KBM-7 (cell line): ENCODE measurements at places on chromosomes 13 and 19.

DNA sequence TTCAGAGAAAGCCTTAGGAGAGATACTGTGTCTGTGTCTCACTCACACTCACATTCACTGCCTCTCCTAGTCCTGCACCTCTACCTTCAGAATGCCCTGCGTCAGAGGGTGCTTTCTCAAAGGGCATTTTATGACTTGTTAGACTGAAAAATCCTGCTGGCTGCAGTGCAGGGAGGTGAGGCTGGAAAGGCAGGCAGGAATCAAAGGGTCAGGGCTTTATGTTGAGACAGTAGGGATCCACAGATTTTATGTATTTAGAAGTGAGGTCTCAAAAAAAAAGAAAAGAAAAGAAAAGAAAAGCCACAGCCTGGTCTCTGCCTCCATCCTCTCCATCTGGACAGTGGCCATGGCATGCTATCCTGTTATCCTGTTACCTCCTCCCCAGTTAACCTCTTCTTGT, 936.0 kb upstream of the SLC10A2 start:
- DNase-seq: no peak

- no peak for DNase-seq
Observed at GRCh38 chr13:36515466-36515865, 83.2 kb downstream of the CCNA1 start.

DNA sequence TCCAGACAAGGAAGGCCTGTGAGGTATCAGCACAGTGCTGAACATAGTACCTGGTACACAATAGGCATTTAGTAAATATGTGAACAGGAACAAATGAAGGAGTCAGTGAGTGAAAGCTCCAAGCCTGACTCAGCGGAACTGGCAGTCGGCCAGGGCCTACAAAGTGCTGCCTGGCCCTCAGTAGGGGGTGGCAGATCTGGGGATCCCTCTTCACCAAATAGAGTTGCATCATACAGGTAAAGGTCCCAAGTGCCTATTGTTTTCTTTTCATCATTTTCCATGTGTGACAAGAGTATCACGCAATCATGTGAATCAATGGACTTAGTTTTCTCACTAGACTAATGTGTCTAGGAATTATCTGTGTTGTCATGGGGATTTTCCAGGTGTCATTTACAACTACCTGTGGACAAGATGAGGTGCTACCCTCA, 9.2 kb downstream of the CYP2B6 start:
- no peak for DNase-seq

DNA sequence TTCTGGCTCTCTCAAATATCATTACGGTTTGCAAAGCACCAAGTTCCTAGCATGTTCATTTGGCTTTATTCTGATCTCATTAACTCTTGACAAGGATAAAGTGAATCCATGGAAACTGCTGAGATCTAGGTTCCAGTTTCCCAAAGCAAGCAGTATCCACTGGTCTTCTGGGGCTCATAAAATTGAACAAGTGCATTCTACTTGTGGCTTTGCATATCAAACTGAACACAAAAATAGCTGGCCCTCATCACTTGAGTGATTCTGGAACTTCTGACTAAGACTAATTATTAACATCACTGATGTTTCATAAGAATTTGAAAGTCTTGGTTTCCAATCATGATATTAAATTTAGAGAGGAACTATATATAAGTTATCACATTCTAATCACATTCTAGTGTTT, 6.3 kb upstream of the KCTD12 start:
- DNase-seq: no peak

- DNase-seq: no peak
Observed at GRCh38 chr13:98535501-98536354, 41.2 kb downstream of the STK24 start.

DNA sequence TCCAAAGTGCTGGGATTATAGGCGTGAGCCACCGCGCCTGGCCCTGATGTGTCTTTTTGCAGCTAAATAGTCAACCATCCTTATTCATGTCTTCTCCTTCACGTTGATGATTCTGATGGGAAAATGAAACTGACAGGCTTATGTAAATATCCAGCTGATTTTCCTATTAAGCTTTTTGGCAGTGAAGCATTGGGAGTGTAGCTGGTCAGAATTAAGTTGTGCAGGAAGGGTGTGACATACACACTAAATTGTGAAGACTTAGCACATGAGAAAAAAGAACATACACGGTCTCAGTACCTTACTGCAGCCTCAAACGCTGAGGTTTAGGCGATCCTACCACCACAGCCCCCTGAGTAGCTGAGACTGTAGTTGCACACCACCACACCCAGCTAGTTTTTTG, 50.5 kb upstream of the USE1 start:
- DNase-seq: no peak

DNA sequence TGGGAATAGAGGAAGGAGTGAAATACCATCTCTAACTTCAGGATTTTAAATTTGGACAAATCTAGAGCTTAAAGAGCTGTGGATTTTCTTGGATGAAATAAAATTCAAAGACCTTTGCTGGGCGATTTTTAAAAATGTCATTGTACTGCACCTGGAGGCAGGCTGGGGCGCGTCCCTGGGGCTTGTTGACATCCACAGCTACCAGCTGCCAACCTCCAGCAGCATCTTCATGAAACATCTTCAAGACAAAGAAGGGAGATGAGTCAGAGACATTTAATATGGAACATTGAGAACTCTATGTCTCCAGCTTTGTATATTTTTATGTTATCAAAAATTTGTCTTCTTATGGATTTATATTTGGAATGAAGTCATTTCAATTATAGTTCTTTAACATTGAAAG, 132.5 kb downstream of the NALCN start:
- DNase-seq: no peak

- no peak for DNase-seq
Observed at GRCh38 chr13:67143544-67144115, 86.5 kb downstream of the PCDH9 start.

- DNase-seq: no peak
Observed at GRCh38 chr19:34452723-34453122, 24.5 kb downstream of the UBA2 start.

DNA sequence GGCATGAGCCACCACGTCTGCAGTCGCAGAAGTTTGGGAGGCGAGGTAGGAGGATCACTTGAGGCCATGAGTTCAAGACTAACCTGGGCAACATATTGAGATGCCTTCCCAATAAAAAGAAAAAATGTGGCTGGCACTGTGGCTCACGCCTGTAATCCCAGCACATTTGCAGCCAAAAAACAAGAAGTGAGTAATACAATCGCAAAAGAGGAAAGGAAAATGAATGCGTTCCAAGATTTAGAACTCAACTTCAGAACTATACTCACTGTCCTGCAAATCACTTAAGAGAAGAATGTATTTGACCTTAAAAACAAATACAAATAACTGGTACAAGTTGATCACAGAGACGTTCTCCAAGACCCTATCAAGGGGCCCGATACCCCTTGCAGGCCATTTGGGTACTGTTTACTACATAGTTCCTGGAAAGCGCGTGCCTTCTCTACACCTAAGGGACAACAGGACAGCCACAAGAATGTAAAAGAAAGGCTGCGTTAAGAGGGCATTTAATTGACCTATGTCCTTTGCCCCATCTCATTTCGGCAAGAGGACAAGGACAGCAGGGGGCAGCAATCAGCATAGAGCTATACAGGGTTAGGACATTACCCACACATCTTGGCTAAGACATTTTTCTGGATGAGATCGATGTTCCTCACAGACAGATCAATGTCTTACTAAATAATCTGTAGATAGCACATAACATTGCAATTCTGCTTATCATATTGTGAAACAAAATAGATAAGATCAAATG, 41.3 kb downstream of the FLT3 start:
- DNase-seq: peak; percentile 53

- peak; percentile 90 for DNase-seq
Observed at GRCh38 chr19:29724102-29724641, 9.1 kb upstream of the C19orf12 start.

DNA sequence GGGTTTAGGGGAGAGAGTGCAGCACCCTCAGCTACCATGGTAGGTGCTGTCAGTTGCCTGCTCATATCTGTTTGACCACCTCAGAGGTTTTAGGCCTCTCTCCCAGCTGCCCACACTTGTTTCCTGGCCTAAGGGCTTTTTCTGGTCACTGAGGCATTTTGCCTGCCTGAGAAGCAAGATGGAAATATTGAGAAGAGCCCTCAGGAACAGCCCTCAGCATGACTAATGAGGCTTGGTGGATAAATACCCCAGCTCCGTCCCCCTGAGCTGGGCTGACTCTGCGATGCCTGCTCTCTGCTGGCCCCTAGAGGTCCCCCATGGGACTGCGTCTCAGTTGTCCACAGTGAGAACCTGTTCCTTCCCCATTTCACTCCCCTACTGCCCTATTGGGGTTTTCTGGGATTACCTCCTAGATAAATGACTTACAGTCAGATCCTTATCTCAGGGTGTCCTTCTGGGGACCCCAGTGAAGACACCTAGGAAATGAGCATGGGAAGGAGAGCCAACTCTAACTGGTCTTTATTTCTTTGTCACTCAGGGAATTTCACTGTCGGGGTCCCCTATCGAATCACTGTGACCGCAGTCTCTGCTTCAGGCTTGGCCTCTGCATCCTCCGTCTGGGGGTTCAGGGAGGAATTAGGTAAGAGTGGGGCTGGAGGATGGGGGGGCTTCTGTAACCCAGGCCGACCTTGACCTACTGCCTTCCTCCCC, 13.3 kb downstream of the PALM3 start:
- peak; percentile 83 for DNase-seq

DNA sequence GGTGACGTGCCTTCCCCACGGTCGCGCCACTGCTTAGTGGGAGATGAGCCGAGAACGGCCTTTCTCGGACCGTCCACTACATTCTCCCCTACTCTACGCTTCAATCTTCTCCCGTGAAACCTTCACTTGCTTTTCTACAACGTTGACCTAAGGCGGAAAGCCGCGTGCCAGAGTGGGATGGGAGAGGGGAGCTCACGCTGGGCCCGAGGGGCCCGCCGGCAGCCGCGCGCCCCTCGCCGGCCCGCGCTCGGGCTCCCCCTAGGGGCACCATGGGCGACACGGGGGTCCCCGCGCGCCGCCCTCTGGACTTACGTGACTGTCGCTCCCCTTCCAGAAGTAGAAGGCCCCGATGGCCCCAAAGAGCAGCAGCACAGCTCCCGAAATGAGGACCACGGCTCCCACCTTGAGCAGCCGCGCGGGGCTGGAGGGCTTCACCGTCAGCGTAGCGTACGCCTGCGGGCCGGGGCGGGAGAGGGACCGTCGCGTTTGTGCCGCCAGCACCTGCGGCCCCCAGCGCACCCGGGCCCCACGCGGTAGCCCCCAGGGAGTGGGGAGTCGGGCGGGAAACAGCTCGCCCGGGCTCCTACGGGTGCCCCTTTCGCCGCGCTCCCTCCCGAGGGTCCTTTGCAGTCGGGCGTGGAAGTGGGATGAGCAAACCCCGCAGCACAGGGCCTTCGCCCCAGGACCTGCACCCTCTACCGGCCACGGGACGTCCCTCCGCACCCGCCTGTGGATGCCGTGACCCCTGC, 727 bp downstream of the CNMD start:
- no peak for DNase-seq

GRCh38 chr13:73873940-73874830, 260.0 kb downstream of the KLF12 start:
- DNase-seq: peak; percentile 3

- DNase-seq: no peak
Observed at GRCh38 chr13:23386533-23386932, 47.0 kb downstream of the SACS start.

- no peak for DNase-seq
Observed at GRCh38 chr13:98089246-98089645, 53.6 kb upstream of the FARP1 start.

DNA sequence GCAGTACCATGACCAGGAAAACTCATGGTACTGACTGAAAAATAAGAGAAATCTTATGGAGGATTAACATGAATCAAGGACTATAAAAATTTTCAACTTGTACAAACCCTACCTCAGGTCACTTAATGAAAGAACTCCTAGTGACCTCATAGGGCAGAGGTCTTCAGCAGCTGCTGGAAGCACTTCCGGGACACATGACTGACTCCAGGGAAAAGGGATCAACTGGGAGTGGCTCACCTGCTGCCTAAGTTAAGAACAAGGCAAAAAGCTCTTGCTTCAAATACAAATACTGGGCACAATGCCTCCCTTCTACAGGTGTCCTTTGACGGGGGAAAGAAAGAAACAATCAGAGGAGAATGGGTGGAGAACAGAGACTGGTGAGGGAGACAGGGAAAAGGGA, 18.6 kb downstream of the DOCK9 start:
- DNase-seq: no peak

DNA sequence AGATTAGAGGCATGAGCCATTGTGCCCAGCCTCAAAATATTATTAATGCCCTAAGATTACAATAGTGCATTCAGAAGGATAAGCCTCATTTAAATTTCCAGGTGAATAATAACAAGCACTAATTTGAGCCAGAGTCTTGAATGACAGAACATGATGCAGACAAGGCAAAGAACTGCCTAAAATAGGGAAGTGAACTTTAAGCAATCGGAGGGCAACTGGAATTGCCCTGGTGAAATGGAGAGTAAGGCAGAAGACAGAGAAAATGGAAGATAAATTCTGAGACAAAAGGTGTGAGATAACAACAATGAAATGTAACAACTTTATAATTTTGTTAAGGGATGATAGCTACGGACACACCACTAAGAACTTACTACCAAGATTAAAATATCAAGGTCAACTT, 199.9 kb downstream of the DIAPH3 start:
- peak; percentile 35 for DNase-seq

DNA sequence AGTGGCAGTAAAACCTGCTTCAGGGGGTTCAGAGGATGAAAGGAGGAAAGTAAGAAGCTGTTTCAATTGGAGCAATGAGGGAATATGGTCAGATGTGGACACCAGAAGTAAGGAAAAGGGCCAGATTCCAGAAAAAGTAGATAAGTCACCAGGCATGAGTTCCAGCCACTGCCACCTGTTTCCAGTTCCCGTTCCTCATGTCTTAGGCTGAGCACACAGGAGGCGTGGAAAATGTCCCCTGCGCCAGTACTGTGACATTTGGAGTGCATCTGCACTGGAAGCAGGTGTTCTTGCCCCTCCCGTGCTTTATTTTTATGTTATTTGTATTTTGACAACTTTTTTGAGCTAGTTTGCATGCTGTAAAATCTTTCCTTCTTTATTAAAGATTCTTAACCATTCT, 25.3 kb downstream of the LMO7 start:
- no peak for DNase-seq

GRCh38 chr13:31286930-31287329, 87.2 kb downstream of the B3GLCT start:
- DNase-seq: no peak
